ENCODE measurements at places on chromosomes 7 and 10.

- no peak for DNase-seq
Observed at GRCh38 chr7:85081846-85082245, 105.0 kb downstream of the SEMA3D start.

GRCh38 chr10:121764233-121764942 lies 163.4 kb downstream of the ATE1 start:
- no peak for DNase-seq

GRCh38 chr7:3504384-3504783 lies 203.3 kb downstream of the SDK1 start:
- DNase-seq, result no peak

GRCh38 chr7:111137296-111138192 lies 46.6 kb downstream of the LRRN3 start:
- no peak for DNase-seq

DNA sequence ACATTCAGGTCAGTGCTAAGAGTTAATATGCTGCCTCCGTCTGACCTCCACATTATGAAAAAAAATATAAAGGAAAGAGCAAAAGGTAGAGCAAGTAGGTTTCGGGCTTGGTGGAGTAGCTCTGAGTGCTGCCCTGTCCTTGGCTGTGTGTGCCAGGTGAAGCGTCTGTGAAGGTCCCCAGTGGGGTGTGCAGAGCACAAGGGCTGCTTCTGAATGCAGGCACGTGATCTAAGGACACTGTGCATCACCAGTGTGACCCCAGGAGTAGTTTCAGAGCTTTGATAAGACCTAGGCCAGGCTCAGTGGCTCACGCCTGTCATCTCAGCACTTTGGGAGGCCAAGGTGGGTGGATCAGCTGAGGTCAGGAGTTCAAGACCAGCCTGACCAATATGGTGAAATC lies 36.0 kb downstream of the KLF6 start:
- DNase-seq, result no peak

DNA sequence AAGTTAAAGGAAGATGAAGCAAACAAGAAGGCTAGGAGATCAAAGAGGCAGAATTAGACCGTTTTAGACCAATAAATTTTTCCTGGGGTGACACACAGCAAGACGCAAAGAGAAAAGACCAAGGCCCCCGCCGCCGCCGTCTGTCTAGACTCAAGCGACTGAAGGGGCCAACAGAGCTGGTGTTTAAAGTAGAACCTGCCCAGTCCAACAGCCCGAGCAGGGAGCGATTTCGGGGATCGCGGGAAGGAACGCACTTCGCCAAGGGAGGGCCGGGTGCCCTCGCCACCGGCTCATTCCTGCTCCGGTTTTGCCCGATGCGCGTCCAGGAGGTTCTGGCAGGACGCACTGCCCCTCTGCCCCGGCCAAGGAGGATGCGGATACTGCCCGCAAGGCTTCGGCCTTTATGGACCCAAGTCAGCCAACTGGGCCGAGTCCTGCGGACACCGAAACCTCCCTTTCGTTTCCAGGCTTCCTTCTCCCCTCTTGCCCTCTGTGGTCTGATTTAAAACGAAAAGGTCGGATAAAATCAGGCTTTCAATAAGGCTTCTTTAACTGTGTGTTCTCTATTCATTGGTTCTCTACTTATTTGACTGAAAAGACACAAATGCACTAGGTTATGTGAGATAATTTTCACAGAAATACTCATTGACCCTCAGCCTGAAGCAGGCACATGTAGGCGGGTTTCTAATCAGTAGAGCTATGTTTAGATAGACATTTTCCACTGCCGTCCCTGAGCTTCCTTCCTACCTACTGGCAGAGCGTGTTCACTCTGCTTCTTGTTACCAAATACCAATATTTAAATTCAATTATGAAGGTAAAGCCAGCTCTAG lies 2.2 kb upstream of the HOXA7 start:
- no peak for DNase-seq

GRCh38 chr10:132381741-132382140 lies 15.3 kb upstream of the PWWP2B start:
- no peak for DNase-seq

DNA sequence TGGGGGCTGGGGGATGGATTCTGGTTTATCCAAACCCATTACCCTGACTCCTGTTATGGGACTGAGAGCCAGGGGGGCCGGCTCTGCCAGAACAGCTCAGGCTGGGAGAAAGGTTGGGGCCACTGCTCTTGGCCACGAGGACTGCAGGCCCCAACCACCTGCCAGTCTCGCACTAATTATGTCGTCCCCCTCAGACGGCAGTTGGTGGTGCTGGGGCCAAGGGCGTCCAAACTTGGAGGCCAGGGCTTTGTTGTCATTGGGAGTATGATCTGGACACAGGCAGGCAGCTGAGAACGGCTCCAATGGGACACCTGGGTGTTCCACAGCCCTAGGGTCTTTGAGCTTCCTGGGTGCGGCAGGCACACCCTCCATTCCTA lies 34.7 kb downstream of the DRGX start:
- DNase-seq, result no peak

- DNase-seq, result no peak
Observed at GRCh38 chr10:88236121-88236743, 346.9 kb downstream of the RNLS start.

DNA sequence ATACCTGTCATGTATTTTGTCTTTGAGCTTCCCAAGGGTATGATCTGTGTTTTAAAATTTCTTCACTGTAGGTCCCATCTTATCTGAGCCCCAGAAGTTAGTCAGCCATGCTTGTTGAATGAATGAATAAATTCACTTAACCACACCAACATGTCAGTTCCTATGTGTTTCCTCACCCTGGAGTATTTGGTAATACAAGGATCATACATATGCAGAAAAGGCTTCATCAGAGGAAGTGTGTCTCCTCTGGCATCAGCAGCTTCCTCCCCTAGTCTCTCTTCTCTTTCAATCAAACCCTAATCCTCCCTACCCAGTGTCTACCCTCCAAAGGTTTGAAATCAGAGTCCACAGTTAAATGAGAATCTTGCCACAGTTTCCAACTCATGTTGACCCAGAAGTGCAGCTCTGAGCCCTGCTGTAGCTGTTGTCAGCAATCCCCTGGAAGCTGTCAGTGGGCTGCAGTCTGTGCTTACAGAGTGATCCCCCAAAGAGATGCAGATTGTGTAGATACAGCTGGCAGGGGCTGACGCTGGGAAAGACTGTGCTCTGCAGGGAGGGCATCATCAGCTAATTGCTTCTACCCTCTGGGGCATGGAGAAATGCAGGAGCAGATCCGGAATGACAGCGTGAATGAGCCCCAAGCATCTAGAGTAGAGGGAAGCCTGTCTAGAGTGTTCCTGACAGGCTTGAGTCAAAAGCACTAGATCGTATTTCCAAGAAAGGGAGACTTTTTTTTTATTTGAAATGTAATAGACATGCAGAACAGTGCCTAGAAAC lies 105.0 kb upstream of the WDR11 start:
- no peak for DNase-seq

DNA sequence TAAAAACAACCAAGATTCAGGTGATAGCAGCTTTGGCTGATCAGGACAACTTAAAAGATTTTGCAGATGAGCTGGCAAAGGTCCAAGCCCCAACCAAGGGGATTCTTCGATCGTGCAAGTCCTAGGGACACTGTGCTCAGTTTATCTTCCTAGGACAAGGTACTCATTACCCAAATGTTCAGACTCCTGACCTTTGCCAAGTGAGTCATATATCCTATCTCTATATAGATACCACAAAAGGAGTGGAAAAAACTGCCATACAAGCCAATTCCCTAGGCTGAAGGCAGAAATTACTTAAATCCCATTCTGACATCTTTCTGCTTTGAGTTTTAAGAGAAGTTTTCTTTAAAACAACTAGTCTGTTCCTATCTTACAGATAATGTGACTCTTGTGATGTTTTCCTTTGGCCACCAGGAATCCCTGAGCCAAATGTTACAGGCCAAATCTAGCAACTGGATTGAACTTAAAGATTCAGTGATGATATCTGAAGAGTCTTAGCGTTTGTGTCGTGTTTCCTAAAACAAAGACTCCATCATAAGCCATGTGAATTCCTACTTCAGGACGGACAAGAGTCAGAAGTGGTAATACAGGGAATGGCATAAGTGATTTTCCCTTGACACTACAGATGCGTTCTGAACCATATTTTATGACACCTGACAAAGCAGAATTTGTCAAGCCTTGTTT lies 142.6 kb upstream of the ASAH2 start:
- no peak for DNase-seq

DNA sequence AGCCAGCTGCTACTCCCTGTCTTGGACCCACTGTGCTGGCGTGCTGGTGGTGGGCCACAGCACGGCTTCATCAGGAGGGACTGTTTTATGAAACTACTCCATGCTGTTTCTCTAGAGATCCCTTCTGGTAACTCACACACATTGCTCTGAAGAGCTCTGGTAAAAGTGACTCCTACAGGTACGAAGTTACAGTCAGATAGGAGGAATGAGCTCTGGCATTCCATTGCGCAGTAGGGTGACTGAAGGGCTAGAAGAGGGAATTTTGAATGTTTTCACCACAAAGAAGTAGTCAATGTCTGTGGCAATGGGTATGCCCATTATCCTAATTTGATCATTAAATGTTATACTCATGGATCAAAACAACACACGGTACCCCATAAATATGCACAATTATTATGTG lies 609 bp downstream of the MAT1A start:
- no peak for DNase-seq

DNA sequence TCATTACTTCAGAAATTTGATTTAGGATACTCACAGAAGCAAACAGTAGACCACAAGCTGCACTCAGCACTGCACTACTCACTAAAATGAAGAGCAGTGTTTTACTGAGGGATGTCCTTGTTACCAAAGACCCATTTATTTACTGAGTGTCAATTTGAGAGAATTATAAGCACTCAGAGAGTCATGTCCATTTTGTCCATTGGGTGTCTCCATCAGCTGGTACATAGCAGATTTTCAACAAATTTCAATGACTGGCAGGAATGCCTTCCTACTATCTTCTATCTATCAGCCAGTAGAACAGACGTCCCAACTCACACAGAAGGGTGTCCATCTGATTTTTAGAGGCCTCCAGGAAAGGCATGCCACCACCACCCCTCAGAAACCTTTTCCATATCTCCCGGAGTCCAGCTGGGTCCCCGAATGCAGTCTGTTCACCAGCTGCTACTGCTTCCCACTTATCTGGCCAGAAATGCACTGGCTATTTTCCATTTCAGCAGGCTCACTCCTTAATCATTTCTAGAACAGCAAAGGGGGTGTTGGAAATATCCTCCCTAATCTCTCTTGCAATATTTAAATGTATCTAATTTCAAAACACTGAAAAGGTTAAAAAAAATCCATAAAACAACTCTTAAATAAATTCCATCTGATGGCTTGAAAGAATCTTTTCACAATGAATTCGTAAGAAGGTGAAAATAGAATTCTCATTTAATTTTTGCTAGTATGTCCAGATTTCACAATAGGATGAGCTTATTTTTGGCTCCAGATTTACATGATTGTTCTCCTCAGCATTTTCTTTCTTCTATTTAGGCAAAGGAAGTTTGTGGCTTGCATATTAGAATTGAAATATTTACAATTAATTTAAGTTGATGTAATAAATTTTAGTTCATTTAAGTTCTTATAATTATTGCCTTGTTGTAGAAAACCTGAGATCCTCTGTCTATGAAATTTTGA lies 1164.0 kb upstream of the CELF2 start:
- DNase-seq, result peak; percentile 14

GRCh38 chr10:11183015-11183414 lies 165.3 kb downstream of the CELF2 start:
- DNase-seq, result no peak

GRCh38 chr7:23096518-23097290 lies 8.9 kb upstream of the KLHL7 start:
- DNase-seq, result no peak

DNA sequence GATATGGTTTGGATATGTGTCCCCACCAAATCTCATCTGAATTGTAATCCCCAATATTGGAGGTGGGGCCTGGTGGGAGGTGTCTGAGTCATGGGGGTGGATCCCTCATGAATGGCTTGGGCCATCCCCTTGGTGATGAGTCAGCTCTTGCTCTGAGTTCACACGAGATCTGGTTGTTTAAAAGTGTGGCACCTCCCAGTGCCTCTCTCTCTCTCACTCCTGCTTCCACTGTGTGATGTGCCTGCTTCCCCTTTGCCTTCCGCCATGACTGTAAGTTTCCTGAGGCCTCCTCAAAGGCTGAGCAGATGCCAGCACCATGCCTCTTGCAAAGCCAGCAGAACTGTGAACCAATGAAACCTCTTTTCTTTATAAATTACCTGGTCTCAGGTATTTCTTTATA lies 4.8 kb upstream of the GCK start:
- no peak for DNase-seq

DNA sequence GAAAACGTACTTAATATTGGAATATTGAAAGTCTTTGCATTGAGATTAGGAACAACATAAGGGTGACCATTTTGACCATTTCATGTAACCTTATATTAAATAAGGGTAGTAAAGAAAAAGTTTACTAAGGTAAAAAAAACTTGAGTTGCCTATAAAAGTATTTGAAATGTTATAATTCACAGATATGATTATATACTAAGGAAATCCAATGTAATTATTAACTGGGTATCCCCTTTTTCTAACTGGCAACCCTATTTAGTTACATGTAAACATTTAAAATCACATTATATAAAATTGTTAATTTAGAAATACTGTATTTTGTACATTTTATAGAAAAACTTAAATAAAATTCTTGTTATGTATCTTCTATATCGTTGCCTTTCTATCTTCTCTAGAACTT lies 64.2 kb downstream of the TRIM24 start:
- DNase-seq, result no peak

DNA sequence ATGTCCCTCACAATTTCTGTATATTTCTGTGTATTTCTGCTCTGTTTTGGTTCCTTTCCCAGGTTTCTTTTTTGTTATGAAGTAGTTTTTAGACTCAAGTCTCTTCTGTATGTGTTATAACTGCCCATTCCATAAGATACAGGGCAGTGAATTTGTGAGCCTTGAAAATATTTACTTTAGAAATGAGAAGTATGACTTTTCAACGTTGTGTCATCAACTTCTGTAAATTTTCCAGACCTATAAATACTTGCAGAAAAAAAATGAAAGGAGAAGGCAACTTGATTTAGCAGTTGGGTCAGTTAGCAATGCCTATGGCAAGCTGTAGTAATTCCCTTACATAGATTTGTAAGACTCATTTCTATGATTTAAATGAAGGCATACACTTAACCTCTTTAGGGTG lies 11.5 kb downstream of the EGFR start:
- DNase-seq, result no peak

DNA sequence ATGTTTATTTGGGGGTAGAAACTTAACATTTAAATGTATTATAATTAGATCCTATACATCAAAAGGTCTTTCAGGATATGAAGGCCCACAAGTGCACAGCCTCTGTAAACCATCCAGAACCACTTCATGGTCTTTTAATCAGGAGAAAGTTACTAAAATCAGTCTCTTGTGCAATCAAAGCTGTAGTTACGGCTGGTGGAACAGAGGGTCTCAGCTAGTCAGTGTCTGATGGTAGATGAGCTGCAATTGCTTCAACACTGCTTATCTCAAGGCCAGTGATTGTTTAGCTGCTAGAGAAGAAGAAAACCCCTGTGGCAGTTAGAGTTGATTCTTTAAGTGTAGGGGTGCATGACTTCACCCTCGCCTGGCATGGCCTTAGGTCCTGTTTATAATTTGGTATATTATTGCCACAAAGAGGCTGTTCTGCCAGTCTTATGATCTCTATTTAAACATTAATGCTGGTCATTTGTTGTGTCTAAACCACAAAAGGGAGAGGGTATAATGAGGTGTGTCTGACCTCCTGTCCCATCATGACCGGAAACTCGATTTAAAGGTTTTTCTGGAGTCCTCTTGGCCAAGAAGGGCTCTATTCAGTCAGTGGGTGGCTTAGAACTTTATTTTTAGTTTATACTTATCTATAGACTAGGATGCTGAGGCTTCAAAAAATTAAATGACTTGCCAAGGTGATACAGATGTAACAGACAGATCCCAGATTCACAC lies 21.3 kb downstream of the MSRB2 start:
- no peak for DNase-seq

- no peak for DNase-seq
Observed at GRCh38 chr7:18426564-18427226, 68.9 kb upstream of the HDAC9 start.

Measured in OCI-LY7 (cell line).